Stromal cell of bone marrow (primary cell): ENCODE measurements at places on chromosomes 16 and 17.

GRCh38 chr17:11029791-11030190, 191.9 kb upstream of the PIRT start:
- DNase-seq, result no peak

- peak; percentile 84 for DNase-seq
Measured at GRCh38 chr17:42517516-42517915, 18.5 kb upstream of the NAGLU start.

DNA sequence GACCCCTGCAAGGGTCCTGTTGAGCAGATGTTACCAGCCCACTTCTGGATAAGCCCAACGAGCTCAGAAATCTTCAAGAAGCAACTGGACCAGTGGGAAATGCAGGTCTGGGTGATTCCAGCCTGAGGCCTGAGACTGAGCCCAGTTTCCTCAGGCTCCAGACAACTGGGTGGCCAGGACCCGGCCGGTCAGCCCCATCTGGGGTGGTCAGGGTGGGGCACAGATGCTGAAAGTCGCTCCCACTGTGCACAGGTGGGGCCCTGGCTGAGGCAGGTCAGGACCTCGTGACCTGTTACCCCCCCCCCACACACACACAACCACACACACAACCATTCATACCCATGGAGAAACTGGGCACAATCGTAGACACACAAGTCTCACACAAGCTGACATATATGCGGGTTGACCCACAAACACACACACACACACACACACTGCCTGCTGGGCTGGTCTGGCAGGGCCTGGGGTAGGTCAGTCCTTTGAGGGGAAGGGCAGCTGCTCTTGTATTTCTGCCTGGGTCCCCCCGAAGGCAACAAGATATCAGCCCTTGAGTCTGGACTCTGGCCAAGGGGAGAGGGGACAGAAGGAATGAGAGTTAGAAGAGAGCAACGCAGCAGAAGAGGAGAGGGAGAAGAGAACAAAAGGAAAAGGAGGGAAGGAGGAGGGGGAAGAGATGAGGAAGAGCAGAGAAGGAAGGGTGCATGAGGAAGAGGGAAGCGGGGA, 99.0 kb upstream of the CDH5 start:
- no peak for DNase-seq

- DNase-seq, result no peak
Measured at GRCh38 chr16:23006380-23006779, 142.9 kb downstream of the USP31 start.

DNA sequence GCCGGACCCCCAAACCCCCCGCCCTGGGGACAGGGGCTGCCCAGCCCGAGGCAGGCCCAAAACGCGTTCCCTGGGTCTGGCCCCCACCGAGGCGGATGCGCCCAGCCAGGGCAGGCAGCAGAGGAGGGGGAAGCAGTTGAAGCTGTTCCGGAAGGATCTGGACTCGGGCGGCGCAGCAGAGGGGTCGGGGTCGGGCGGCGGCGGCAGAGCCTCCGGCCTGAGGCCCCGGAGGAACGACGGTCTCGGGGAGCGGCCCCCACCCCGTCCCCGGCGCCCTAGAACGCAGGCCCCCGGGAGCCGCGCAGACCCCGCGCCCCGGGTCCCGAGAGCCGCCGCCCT, 22.9 kb upstream of the ZFPM1 start:
- DNase-seq, result no peak

DNA sequence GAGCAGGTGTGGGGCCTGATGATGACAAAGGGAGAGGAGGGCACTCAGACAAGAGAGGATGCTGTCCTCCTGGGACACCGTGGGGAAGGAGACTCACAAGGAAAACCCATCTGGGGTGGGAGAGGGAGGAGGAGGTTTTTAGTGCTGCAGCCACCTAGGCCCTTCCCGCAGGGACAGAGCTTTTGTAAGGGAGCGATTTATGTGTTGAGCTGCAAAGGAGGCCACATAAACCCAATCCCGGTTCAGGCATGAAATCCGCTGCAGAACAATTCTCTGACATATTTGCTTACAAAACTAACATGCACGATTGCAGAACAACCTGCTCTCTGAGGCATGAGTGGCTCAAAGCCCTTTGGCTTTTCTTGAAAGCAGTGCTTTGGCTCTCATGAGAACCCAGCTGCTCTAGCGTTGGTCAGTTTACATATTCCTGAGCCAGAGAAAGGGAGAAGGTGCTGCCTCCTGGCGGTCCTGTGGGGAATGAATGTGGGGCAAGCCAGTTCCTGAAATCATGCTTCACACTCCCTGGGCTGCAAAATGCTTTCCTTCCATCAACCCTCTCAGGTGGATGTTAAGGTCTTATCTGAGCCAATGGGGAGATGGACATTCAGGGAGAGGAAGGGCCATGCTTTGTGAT, 122.4 kb upstream of the NLRP1 start:
- peak; percentile 61 for DNase-seq

DNA sequence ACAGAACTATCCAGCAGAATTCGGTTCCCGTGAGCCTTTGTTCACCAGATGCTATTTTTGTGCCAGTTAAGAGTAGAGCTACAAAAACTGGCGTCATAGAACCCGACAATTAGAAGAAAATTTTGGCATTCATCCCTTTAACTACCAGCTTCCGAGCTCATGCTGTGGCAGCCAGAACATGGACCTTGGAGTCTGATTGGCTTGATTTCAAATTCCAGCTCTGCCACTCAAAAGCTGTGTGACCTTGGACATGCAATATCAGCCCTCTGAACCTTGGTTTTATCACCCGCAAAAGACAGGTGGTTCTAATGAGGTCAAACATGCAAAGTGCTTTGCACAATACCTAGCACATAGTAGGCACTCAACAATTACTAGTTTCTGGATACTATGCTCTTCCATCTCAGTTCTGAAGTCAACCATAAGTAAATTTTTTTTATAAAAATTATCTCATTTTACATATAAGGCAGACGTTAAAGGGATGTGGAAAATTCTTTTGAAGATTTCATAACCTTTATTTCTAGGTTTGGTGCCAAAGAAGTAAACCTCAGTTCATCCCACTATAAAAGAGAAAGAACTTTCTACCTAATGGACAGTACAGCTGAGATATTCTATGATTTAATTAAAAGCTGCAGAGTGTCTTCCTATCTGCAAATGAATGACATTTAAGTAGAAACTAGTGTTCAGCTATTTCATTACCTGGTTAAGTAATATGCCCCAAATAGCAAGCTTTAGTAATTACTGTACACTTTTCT, 331.5 kb downstream of the HAPSTR1 start:
- DNase-seq, result no peak

DNA sequence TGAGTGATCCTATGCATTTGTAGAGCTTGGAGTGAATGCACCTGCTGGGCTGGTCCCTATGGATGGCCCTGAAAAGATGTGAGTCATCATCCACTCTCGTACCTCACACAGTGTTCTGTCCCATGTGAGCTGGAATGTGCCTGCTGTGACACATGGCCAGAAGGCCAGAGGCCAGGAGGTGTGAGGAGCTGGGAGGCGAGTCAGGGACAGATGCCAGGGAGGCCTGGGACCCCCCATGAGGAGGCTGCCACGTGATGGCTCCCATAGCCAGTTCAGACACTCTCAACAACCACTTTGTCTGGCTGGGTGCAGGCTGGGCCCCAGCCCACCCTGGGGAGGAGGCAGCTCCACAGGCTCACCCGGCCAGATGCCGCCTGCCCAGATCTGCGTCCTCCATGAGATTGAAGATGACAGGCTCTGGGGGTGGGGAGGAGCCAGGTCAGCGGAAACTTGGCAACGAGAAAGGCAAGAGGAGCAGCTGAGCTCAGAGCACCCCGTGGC, 168.8 kb downstream of the C16orf78 start:
- DNase-seq, result no peak

- DNase-seq, result peak; percentile 53
Measured at GRCh38 chr17:45172541-45173286, 11.0 kb downstream of the HEXIM2 start.

DNA sequence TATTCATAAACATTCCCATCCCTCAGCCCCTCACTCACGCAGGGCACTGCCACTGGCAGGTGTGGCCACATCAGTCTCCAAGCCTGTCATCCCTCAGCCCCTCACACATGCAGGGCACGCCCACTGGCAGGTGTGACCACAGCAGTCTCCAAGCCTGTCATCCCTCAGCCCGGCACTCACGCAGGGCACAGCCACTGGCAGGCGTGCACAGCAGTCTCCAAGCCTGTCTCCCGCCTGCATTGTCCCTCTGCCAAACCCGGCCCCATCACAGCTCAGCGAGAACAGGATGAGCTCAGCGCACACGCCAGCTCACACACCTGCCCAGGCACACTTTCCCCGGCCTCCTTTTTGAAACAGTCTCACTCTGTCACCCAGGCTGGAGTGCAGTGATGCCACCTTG, 11.4 kb upstream of the KREMEN2 start:
- no peak for DNase-seq
